CD4-positive, alpha-beta T cell treated with Interferon alpha-2 for 1 hour (primary cell): ENCODE measurements at places on chromosomes 11 and 22.

- no peak for DNase-seq
Observed at GRCh38 chr11:6611092-6611962, 689 bp downstream of the TAF10 start.

DNA sequence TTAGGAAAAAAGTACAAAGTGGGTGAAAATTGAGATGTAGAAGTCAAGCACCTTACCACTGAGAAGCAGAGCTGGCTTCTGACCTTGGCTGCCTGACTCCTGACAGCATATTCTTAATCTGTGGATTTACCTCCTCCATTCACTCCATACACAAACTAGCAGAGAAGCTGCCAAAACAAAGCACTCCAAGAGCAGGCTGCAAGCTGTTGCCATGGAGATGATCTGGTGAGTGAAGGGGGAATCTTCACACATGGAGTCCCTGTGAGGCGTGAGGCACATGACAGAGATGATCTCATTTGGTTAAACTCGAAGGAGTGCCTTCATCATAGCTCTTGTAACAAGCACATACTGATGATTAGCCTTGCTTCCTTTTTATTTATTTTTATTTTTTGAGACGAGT is 16.1 kb downstream of the COMMD9 start:
- no peak for DNase-seq

DNA sequence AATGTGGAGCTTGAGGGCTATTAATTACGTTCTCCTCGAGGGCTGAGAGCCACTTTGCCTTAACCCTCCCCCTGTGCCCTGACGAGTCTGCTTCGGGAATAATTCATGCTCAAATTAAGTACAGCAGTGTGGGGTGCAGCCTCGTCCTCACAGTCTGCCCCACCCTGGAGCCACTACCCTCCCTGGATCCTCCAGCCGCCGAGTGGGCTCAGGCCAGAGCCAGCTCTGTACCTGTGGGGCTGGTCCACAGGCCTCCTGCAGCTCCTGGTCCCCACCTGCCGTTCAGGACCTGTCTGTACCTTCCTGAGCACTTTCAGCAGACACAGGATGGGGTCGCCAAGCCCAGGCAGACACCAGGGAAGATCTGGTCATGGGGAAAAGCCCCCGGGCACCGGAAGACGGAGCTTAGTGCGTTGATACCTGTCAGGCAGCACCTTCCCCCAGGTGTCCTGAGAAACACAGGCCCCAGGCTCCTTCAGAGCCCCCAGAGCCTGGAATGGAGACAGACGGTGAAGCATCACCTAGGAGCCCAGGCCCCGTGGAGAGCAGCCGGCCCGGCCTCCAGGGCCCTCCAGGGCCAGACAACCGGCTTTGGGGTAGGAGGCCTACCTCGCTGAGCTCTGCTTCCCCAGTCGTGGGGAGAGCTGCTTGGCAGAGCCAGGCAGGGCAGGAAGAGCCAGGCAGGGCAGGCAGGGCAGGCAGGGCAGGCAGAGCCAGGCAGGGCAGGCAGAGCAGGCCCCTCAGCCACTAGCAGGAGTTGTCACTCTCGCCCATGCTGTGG is 9.7 kb downstream of the TSPAN32 start:
- DNase-seq = no peak

DNA sequence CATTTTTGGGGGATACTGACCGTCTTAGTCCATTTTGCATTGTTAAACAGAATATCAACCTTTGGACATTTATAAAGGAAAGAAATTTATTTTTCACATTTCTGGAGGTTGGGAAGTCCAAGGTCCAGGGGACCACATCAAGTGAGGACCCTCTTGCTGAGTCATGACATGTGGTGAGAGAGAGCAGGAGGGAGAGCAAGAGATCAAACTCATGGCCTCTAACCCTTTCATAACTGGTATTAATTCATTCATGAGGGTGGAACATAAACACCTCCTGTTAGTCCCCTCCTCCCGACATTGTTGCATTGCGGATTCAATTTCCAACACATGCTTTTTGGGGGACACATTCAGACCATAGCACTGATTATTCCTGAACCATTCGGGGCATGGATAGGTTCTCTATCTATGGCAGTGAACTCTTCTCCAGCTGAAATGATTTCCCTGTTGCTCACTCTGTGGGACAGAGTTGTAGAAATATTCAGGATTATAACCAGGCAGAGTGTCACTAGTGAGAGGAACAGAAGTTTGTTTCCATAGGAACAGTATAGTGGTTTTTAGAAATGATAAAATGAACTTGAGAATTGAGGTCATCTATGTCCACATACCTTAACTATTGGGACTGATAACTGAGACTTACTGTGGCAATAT is 88.2 kb upstream of the OR9Q1 start:
- no peak for DNase-seq

DNA sequence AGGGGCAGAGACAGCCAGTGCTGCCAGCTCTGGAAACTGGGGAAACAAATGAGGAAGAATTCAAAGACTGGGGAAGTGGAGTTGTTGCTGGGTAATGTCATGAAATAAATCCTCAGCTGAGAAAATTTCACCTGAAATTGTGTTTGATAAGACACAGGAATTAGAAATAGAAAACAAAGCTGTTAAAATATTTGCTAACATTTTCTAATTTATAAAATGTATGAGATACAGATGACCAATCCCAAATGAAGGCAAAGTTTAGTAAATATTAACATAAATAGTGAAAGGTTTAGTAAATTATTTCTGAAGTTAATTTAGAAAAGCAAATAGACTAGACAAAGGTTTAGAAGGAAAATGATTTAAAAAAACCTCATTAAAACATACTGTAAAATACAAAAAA is at the start of gene OR56A5:
Gene OR56A5 (minus strand): TSS at position 101 of the 400 bp plus-strand sequence. CDS start 0 bp downstream, at position 101.
- DNase-seq = no peak

- no peak for DNase-seq
Observed at GRCh38 chr22:22362936-22363335, 118.3 kb downstream of the VPREB1 start.

GRCh38 chr22:35568751-35569739 is 28.4 kb downstream of the RASD2 start:
- DNase-seq = no peak

- DNase-seq = no peak
Observed at GRCh38 chr22:30094804-30095203, 14.5 kb downstream of the HORMAD2 start.

GRCh38 chr11:100528872-100529416 is 158.1 kb upstream of the ARHGAP42 start:
- DNase-seq = no peak

GRCh38 chr11:134662629-134663360 is 250.8 kb upstream of the B3GAT1 start:
- DNase-seq = no peak

DNA sequence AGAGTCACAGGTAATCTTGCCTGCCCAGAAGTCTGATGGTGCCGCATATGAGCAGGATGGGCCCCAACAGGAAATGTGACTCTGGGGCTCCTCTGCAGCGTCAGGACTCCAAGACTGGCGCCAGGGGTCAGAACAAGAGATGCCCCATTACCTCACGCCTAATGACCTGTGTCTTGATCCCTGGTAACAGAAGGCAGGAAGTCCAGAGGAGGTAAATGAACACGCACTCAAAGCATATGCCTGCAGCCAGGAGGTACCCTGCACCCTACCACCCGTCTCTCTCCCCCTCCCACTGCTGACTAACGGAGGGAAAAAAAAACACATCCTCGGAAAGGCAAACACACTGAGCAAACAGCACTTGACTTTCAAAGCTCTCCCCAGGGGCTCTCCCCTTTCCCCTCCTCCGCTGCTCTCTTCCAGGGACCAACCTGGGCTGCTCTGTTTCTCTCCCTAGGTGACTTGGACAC is 37.3 kb downstream of the ABCC8 start:
- no peak for DNase-seq

GRCh38 chr11:110272919-110273318 is 23.5 kb downstream of the RDX start:
- no peak for DNase-seq

DNA sequence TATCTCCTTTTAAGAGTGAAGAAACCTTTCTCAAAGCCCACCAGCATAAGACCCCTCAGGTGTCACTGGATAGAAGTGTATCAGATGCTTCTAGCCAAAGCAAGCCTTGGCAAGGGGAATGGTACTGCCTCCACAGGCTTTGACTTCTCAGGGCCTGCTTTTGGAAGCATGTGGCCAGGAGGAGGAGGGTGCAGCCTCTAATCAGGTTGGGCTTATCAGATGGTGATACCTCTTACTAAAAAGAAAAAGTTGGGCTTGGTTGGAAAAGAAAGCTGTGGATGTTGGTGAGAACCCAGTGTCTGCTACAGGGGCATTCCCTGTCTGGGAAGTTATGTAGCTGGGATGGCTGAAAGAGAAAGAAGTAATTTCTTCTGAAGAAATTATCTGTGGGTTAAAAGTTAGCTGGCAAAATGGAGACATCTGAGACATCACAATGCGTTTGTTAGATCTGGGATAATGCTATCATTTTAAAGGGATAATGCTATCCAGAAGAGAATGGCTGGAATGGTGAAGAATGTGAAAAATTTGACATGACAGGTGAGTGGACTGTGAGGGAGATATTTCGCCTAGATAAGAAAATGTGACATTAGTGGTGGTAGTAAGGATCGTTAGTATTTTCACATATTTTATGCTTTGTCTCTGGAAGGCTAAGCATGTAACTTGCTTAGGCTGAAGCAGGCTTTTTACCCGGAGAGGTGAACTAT is 7.2 kb downstream of the APLP2 start:
- DNase-seq = no peak
